HT-29 (cell line): ENCODE measurements at places on chromosomes 2 and 18.

DNA sequence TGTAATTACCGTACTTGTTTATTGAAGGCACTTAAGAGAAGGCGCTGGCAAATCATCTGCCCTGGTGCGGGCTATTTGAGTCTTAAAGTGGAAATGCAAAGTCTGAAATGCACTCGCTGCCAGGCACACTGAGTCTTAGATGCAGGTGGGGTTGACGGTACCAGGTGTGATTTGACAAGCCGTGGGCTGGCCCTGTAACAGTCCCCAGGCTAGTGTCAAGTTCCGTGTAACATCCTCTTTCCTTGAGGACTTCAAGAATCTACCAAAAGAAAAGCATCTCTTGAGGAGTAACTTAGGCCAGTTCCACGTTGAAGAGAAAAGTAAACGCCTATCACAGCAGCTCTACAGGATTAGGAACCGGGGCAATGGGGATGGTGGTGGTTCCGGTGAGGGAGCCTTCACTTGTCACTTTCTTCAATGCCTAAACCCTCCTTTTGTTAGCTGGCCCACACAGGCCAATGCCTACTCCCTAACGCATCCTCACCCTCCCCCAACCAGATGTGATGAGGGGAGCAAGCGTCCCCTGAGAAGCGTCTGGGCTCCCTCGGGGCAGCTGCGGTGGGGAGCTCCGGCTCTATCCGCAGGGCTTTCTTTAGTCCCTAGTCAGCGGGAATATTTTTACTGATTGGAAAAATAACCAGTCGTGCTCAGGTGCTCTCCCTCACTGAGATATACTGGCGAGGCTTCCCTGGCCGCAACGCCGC, 1.5 kb upstream of the UGP2 start:
- peak; percentile 12 for DNase-seq

- DNase-seq = peak; percentile 81
These were observed 127.8 kb downstream of the STK39 start for GRCh38 chr2:168119515-168120141.

DNA sequence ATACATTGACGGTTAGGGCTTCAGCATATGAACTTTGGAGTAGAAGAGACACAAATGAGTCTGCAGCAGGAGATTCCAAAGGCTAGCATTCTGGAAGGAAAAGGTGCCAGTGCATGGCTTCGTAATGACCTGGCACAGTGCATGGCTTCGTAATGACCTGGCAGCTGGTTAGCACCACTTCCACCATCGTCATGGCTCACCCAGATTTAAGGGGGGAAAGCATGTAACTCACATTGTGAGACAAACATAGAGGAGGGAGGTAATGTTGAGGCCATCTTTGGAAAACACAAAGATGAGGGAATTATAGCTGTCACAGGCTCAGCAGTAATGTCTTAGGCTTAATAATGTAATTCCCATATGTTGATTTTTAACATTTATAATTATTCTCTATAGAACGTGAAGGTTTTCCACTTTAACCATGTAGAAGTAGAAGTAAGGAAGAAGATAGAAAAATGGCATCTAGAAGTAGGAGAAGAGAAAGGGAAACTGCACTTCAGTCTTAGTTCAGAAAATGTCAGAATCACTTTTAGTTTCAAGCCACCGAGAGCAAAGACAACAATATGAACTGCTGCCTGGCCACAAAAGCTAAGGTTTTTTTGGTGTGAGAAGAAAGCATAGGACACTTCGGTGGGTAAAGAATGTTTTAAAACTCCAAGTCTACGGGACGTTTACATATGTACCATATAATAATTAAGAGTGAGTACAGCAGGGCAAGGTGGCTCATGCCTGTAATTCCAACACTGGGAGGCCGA, 6.8 kb upstream of the STK25 start:
- DNase-seq = no peak

DNA sequence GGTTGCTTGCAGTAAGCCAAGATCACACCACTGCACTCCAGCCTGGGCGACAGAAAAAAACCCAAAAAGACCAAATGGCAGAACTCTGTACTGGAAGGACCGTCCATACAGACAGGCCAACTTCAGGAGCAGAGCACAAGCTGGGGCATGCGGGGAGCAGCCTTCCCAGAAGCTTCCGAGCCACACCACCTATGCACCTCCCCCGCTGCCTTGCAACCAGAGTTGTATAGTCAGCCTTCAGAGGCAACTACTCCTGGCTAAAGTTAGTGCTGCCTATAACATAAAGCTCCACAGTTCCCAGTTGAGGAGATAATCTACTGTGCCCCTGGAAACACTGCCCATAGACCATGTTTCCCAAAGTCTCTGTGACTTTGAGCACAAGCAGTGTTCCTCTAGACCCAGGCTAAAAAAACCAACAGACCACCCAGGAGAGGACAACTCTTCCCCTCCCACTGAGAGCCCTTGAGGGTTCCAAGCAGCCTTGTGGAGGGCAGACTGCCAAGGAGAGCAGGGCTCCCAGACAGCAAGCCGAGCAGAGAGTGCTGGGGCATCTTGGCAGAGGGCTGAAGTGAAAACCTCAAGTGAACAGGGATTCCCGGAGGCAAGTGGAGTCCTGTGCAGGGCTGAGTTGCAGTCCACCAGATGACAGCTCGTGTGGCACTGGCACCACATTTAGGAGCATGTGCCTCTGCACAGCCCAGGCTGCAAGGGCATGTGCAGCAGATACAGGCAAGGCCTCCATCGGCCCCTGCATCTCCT, 6.8 kb downstream of the SFT2D3 start:
- DNase-seq = no peak

GRCh38 chr2:69773206-69773605, 31.3 kb downstream of the ANXA4 start:
- DNase-seq = no peak

DNA sequence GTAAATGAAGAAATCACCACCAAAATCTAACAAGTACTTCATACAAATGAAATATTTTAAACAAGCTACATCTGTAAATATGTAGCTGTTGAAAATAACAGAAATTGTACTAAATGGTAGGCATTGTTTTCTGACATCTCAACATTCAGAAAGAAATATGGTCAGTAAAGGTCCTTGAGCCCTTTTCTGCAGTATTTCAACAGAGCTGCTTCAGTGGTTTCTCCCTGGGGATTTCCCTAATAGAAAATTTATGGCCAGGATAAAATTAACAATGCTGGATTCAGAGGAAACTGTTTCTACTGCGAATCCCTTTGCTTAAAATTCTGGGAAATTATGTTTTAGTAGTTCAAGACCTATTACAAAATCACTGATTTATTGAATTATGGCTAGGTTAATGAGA, 256.6 kb downstream of the PIEZO2 start:
- no peak for DNase-seq

DNA sequence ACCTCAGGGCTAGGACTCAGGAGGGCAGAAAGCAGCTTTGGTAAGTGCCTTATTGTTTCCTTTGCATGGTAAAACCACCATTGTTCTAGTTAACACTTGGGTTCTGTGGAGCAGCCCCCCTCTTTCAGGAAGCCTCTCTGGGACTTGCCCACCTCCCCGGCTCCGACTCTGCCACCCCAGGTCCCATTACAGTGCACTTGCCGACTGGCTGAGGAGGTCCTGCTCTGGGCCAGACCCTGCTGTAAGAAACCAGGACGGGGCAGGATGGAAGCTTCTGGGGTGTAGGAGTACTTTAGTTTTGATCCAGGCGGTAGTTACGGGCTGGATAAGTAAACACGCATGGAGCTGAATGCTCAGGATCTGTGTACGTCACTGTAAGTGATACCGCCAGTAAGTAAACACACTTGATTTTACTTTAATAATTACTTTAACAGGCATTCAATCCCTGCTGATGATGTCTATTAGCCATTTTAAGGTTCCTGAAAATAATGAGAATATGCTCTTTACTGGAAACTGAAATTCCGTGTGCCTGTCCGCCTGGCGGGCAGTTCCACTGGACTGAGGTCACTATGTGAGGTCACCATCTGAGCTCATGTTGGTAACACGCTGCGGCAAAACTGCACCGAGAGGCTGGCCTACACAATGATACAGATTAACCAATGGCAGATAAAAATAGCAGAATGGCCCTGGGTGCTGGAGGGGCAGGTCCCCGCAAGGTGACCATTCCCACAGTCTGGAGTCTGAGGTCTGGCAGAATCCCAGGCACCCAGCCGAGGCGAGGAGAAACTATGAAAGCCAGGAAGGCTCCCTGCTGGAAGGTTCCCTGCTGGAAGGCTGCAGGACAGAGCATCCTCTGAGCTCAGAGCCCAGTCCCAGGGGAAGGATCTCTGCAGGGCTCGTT, 25.2 kb downstream of the HS1BP3 start:
- no peak for DNase-seq

GRCh38 chr2:234451242-234451641, 45.6 kb downstream of the ARL4C start:
- DNase-seq = no peak

- DNase-seq = peak; percentile 36
These were observed 787 bp downstream of the SOCS6 start for GRCh38 chr18:70289351-70290312.

DNA sequence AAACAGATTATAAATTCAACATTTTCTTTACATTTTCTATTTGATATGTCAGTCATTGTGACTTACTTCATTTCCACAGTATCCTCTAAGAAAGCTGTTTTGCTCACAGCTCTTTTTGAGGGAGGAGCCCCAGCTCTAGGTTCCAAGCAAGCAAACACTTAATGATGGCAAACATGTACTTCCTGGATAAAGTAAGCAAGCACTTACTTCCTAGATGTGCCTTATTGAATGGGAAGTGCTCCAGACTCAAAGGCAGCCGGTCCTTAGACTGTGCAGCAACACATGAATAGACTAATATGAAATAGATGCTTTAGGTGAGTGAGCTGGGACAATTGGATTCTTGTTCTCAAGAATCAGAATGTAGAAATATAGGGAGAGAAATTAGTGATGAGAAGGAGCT, 2149.8 kb upstream of the PIK3C3 start:
- DNase-seq = no peak

DNA sequence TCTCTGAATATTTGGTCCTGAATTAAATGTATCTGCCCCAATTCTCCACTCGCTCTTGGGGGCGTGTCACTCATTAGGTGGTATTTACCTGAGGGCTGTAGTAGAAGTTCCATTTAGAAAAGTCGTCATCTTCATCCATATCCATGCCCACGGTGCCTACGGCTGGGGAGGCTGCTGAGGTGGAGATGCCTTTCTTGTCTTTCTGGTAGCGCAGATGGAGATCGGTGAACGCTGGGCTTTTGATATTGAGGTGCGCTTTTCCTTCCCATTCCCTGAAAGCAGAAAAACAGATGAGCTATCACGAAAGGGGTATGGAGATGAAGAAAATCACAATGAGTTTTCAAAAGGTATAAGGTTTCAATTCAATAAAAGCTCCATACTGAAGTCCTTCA, 39.7 kb downstream of the APOB start:
- DNase-seq = no peak

GRCh38 chr2:71934595-71935261, 212.9 kb downstream of the CYP26B1 start:
- no peak for DNase-seq

DNA sequence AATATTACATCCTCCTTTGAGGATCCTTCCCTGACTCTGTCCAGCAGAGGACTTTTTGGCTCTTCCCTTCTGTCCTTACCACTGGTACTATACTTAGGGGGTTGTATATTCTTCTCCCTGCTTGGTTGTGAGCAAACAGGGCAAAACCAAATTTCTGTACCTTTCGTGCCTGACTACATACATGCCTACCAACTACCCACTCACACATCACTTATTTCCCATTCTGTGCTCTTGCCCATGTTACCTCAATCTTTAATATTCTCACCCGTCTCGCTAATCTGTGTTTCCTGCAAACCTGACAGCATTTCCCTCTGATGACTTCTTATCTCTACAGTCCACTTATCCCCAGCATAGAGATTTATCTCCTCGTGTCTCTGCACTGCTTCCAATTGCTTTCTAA, 58.6 kb downstream of the FTCDNL1 start:
- DNase-seq = no peak

DNA sequence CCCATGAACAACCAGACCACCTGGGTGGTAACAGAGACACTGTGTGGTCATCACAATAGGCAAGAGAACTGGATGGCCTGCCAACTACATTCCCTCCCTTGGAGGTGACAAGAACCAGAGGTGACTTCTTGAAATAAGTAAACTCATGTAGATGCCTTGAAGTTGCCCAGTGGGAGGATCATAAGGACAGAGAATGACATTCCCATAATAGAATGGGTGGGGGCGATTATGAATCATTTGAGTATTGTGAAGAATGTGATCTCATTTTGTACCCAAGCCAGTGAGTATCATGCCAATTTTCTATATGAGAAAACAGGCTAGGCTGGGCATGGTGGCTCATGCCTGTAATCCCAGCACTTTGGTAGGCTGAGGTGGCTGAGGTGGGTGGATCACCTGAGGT, 211.4 kb upstream of the GYPC start:
- DNase-seq = no peak

DNA sequence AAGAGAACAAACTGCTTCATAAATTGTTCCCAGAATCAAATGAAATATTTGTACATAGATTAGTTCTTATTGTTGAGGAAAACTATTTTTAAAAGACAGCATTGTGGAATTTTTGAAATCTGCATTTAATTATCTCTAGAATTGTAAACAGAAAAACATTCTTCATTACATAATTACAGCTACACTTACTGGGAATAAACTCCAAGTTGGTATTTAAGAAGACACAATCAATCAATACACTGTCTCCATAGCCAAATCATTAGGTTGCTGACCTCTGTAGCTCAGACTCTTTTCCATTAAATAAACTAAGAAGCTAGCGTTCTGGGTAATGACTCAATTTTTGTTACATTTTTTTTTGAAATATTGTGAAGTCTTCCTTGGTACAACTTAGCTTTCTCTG, 70.2 kb upstream of the PIEZO2 start:
- no peak for DNase-seq

GRCh38 chr2:19127616-19128015, 230.8 kb downstream of the OSR1 start:
- DNase-seq = no peak

- no peak for DNase-seq
These were observed 518.3 kb downstream of the XIRP2 start for GRCh38 chr2:167406558-167406957.
